ENCODE measurements at places on chromosomes 12 and 14.

- DNase-seq = no peak
Observed at GRCh38 chr12:114399664-114400211, 6.2 kb downstream of the TBX5 start.

DNA sequence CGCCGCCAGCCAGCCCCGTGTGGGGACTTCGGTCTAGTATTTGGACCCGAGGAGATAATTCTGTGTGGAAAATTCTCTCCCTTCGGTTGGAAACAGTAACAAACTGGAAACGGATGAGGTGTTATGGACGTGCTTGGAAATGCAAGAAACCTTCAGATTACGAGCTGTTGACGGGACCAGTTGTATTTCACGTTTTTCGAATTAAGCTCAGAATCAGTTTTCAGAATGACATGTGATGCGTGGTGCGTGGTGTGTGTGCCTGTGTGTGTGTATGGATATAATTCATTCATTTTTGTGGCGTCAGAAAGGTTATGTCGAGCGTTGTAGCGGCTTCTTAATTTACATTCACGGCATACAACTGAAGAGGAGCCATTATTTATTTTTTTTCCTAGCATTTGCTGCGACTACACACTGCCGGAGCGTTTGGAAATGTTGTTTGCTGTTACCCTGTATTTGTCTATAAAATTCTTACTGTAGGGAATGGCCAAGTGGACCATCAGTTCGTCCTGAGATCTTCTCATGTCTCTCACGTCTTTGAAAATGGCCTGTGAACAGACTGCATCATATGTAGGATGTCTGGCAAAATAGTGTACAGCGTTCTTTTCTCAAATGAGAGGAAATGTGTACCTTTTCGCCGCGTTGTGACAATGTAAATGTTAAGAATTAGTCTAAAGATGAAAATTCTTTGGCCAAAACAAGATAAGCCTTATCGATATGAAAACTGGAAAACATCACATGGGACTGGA lies 1.3 kb downstream of the TRAF3 start:
- no peak for DNase-seq

GRCh38 chr12:53221203-53222080 lies 10.6 kb downstream of the RARG start:
- DNase-seq = no peak

GRCh38 chr12:94948232-94948810 lies 55.2 kb downstream of the NDUFA12 start:
- DNase-seq = no peak

Data from stimulated activated CD8-positive, alpha-beta memory T cell treated with anti-CD3 and anti-CD28 coated beads, Interleukin-7, amount 100 ng/mL, for 1 hour (primary cell).